ENCODE measurements at places on chromosomes 6 and 20.
A peak's percentile ranks its signal among the peaks of the same experiment; 100 is the strongest.

- no peak for DNase-seq
These were observed 84.2 kb upstream of the RGS17 start for GRCh38 chr6:153215242-153215641.

- DNase-seq, result no peak
These were observed 417.2 kb downstream of the RFPL4B start for GRCh38 chr6:112764377-112764776.

GRCh38 chr6:43176423-43176786 lies 5.3 kb downstream of the SRF start:
- no peak for DNase-seq

DNA sequence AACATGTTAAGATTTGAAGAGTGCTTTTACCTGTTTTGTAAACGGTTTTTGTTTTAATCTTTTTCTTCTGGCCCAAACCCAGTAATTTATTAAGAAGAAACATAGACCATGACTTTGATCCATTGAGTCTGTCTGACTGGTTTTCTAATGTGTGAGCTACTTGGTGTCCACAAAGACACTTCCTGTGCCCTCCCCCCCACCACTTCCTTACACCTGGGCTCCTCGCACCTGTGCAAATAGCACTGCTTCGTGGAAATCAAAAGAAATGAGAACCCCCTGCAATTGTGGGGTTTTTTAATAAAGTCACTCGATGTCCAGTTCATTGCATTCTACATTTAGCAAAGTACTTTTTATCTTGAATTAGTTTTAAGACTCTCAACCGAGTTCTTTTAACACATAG lies 65.5 kb downstream of the SMOC2 start:
- DNase-seq, result no peak

DNA sequence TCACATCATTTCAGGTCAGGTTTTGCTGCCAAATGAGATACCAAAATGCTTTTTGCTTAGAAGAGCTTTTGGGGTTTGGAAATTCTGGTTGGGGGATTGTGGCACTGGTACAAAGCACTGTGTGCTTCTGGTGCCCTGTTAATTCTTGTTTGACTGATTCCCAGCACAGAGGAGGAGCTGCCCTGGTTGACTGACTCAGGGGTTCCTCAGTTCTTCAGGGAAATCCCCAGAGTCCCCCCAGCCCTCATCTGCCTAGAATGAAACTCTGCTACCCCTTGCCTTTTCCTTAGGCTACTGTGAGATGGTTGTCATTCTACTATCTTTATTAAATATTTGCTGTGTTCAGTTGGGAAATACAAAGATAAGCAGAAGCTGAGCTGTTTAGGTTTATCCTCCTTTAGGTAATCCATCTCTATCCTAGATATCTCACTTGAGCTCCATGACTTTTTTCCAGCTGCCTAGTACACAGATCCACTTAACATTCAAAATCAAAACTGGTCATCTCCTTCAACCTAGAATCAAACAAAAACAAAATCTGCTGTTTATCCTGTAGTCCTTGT lies 24.9 kb upstream of the TSPYL1 start:
- DNase-seq, result no peak

GRCh38 chr6:3484192-3484591 lies 27.3 kb upstream of the SLC22A23 start:
- DNase-seq, result no peak

- DNase-seq, result no peak
These were observed 29.5 kb upstream of the IFNGR1 start for GRCh38 chr6:137248702-137249101.

GRCh38 chr6:35602133-35602946 lies 86.4 kb downstream of the FKBP5 start:
- DNase-seq, result no peak

GRCh38 chr6:148367411-148368024 lies 24.9 kb downstream of the SASH1 start:
- DNase-seq, result no peak

DNA sequence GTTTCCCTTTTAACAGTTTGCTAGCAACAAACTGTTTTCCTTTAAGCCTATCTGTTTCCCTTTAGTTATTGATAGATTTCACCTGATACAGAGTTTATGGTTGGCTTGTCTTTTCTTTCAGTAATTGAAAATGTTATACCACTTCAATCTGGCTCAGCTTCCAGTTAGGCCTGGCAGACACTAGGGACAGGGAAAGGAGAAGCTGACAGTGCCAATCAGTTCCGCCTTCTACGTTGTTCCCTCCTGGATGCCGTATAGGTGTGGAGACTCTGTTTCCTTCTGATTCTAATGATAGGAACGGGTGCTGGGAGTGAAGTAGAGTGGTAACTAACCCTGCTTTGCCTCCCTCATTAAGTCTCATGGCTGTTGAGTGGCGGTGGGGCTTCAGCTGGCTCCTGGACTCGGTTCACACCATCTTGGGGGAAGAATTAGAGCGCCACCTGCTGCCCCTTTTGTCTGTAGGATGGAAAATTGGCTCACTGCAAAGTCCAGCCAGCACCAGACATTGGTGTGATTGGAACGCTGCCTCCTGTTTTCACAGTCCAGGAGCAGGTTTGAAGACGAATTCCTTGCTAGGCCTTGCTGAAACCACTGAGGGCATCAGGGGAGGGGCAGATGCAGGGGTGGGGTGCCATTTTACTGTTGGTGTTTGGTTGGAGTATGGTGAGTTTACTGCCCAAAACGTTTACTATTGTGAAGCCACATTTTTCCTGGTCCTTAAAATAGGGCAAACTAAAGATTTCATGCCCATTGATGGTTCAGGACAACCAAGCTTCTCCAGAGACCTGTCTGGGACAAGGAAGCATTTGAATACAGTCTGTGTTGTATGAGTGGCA lies 1729.5 kb downstream of the GRIK2 start:
- peak; percentile 10 for DNase-seq

- no peak for DNase-seq
These were observed 64.0 kb downstream of the STXBP5 start for GRCh38 chr6:147268254-147268653.

DNA sequence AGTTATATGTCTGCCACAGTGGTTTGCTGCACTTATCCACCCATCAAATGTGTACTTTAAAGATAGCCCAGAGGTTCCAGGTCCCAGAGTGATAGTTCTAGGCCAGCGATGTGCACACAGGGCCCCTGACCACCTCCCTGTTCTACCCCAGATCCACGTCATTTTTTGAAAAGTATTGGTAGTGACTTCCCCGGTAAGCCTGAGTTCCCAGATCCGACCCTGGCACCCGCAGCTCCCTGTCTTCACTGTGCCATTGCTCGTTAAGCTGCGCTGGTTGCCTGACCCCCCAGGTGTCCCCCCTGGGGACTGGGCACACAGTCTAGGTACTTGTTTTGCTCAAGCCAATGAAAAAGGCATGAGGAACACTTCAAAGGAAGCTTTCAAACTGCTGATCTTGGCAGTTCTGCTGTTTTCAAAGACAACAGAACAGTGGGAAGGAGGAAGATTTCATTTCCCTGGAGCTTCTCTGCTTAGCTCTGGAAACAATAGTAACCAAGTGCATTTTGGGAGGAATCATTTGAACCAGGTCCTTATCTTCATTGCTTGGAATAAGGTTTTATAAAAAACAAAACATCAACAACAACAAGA lies 116.3 kb upstream of the TAB2 start:
- DNase-seq, result no peak

- DNase-seq, result no peak
These were observed 16.8 kb upstream of the BNIP5 start for GRCh38 chr6:36353411-36353915.

DNA sequence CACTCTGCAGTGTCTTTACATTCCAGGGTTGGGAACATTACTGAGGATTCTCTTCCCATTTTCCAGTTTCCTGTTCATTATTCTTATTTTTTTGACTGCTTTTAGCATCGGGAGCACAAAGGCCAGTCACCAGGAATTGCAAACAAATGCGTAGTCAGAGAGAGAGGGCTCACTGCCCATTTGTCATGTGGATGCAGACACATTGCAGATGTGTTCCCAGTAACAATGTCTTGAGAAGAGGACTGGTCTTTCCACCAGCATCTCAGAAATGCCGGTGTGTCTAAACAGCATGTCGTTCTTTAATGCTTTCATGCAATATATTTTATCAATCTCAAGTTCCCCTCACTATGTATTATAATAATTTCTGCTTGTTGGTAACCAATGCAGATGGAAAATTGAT lies 952 bp upstream of the TAAR6 start:
- DNase-seq, result no peak

GRCh38 chr20:55586610-55587009 lies 418.7 kb downstream of the CBLN4 start:
- DNase-seq, result no peak

DNA sequence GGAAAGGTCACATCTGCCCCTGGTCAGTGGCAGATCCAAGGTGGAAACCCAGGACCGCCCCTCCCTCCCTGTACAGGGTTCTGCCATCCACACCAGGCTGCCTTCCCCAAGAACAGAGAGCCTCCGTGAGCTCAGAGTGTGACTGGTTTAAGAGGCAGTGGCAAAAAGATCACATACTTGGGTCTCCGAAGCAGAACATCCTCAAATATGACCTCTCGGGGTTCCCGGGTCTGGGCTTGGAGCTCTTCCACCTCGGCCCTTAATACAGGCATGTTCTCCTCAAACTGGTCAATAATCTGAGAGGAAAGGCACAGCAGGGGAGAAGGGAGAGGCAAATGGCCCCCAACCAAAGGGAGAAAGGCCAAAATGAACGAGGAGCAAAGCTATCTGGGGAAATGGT lies 14.8 kb downstream of the C20orf96 start:
- no peak for DNase-seq

- DNase-seq, result no peak
These were observed 76.1 kb upstream of the SLC4A11 start for GRCh38 chr20:3315136-3315535.

DNA sequence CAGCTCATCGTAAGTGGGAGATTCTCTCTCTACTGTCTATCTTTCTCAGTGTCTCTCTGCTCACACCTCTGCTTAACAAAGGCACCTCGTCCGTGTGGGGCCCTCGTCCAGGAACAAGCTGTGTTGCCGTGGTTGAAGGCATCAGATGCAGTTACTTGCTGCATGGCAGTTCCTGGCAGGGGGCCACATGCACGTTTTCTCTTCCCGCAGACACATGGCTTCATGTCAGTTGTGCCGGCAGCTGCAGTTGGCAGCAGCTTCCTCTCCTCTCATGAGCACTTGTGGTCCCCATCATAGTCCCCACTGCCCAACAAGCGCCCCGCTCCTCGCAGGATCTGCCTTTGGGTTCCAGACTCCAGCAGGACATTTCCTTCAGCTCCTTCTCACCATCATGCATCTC lies 7.1 kb upstream of the AFDN start:
- DNase-seq, result no peak
